Aorta (tissue), 5 donors: ENCODE measurements at places on chromosomes 11 and 22. TPM values are rescaled to one million over a fixed set of nuclear protein-coding genes. Genes with fewer than 3 reads are reported as not detected.

The KRTAP5-1 gene
- total RNA-seq: not detected

The NLRX1 gene
- total RNA-seq: 17.3 TPM

The ANKK1 gene
- 0.16 TPM for total RNA-seq

The MS4A3 gene
- not detected for total RNA-seq

The TEX54 gene
- total RNA-seq: not detected

GRCh38 chr11:96311120-96311568 lies 31.9 kb downstream of the MAML2 start:
- no peaks in the 10 kb centered on the region for H3K36me3 ChIP-seq
- H3K4me3 ChIP-seq: no peak overlapping the region
- no peak for DNase-seq
- peak overlapping the region; percentile 90 for H3K27ac ChIP-seq

DNA sequence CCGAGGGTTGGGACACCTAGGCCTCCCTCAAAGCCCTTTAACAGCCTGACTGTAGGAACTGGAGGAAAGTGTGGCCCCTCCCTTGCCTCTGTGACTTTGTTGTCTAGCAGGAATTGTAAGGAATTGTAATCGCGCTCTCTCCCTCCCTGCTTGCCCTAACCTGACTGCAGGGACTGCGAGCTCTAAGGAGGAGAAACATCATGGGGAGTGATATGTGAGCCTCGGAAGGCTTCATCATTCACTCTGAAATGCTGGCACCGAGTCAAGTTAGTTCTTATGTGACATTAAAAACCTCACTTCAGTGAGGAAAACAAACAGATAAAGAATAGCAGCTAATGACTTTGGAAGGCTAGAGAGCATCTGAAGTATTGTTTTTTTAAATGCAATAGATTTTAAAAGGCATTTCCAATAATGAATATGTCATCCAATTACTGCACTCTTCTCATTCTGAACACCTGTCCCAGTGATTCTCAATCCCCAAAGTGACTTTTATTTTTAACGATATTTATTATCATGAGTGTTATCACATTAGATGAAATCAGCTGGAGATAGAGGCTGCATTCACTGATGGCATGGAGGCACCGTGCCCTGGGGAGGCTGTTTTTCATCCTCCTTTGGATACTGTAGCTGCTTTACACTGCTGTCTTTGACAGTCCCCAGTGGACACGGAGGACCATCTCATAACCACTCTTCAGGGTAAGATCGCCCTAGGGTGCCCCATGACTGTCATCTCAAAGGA lies 58.5 kb upstream of the NTM start:
- DNase-seq: no peak
- H3K36me3 ChIP-seq: no peaks in the 10 kb centered on the region
- no peaks in the 10 kb centered on the region for H3K4me1 ChIP-seq
- H3K27ac ChIP-seq: no peak overlapping the region
- no peaks in the 10 kb centered on the region for H3K27me3 ChIP-seq

- no peaks in the 10 kb centered on the region for H3K36me3 ChIP-seq
- no peak overlapping the region for H3K4me3 ChIP-seq
- DNase-seq: no peak
- H3K27me3 ChIP-seq: no peaks in the 10 kb centered on the region
These were observed 1735.0 kb downstream of the LRRC4C start for GRCh38 chr11:39724404-39724803.

DNA sequence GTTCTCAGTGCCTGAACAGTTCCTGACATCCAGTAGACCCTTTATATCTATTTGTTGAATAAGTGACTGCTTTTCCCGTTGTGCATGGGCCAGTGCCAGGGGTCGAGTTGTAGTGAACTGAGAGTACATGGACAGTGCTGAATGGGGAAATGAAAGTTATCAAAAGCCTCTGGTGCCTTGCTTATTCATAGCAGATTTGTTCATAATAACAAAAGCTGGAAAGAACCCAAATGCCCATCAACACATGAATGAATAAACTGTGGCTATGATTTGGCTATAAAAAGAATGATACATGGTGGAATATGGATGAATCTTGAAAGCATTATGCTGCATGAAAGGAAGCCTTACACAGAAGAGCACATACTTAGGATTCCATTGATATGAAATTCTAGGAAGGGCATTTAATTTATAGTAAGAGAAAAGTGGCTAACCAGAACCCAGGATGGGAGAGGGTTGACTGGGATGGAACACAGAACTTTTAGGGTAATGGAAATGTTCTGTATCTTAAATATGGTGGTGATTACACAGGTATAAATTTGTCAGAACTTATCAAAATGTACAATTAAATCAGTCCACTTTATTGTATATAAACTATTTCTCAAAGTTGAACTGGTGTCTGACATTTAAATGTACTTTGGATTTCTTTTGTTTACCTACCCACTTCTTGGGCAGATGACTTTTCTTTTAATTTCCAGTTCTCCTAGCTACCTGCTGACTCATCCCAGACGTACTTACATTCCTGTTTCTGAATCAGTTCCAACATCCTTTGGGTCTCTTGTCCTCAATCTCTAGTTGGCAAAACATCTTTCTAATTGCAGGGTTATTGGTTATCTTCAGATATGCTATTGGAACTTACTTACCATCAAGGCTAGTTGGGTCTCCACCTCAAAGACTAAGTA lies 42.8 kb downstream of the PACS1 start:
- H3K27ac ChIP-seq: no peak overlapping the region
- H3K4me1 ChIP-seq: peaks cover 8% of the 10 kb centered on the region
- H3K4me3 ChIP-seq: no peak overlapping the region
- DNase-seq: peak; percentile 60
- H3K27me3 ChIP-seq: no peaks in the 10 kb centered on the region
- no peaks in the 10 kb centered on the region for H3K36me3 ChIP-seq

GRCh38 chr11:114738954-114739353 lies 60.6 kb downstream of the NXPE2 start:
- no peak overlapping the region for H3K27ac ChIP-seq
- no peaks in the 10 kb centered on the region for H3K4me1 ChIP-seq
- H3K4me3 ChIP-seq: no peak overlapping the region
- no peaks in the 10 kb centered on the region for H3K27me3 ChIP-seq
- no peak for DNase-seq
- H3K36me3 ChIP-seq: no peaks in the 10 kb centered on the region

GRCh38 chr11:2949920-2950319 lies 20.7 kb upstream of the PHLDA2 start:
- H3K4me3 ChIP-seq: no peak overlapping the region
- peaks cover 14% of the 10 kb centered on the region for H3K36me3 ChIP-seq

- no peaks in the 10 kb centered on the region for H3K27me3 ChIP-seq
- H3K36me3 ChIP-seq: no peaks in the 10 kb centered on the region
- H3K4me3 ChIP-seq: no peak overlapping the region
- H3K4me1 ChIP-seq: peaks cover 5% of the 10 kb centered on the region
These were observed 14.9 kb upstream of the TSKU start for GRCh38 chr11:76768088-76768908.

DNA sequence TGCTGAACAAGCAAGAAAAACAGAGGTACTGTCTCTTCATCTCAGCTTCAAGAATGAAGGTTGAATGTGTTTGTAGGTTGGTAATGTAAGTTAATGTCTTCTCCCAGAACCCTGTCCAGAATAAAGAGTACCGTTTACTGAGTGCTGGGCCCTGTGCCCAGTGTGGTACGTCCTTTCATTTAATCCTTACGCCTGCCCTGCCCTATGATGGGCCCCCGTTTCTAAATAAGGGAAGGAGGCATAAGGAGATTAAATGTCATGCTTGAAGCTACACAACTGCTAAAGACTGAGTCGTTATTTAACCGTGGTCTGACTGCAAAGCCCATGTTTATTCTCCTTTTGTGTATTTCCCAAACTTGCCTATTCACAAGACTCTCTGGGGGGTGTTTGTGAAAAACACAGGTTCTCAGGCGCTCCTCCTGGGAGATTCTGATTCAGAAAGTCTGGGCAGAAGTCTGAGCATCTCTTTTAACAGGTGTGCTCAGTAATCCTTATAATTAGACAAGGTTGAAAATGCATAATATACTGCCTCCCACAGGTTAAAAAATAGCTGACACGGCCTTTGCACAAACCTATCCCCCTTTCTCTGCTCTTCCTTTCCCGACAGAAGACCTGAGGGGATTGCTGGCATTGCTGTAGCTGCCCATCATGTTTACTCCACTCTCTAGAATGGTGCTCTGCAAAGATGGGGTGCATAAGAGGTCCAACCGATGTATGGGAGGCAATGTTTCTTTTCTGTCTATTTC lies 56.3 kb upstream of the ZBTB44 start:
- no peak for DNase-seq
- H3K27me3 ChIP-seq: no peaks in the 10 kb centered on the region
- no peak overlapping the region for H3K4me3 ChIP-seq
- H3K27ac ChIP-seq: no peak overlapping the region

DNA sequence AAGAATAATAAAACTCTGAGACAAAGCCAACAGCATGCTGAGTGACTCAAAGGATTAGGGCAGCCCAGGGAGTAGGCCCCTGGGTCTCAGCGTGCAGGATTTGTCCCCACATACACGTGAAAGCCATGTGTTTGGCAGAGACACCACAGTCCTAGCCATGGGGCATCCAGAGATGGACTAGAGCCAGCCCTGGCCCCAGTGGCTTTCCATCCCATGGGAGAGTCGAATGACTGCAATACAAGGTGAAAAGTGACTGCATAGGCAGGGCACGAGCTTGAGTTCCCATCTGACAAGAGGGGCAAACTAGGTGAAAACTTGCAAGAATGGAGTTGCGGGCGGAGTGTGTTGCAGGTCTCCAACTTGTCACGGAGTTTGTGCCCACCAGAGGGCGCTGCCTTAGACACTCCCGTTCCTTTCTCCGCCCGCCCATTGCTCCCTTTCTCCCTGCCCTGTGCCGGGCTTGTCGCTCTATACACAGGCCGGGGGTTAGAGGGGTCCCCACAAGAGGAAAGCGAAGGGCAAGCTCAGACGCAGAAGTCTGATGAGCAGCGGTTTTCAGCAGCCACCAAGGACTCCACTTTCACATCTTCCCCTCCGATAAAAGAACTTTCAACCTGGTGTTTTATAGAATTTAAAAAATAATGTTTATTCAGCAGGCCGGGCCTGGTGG lies 24.2 kb downstream of the TSKU start:
- peak; percentile 90 for DNase-seq
- no peaks in the 10 kb centered on the region for H3K27me3 ChIP-seq
- no peak overlapping the region for H3K27ac ChIP-seq
- no peak overlapping the region for H3K4me3 ChIP-seq
- H3K36me3 ChIP-seq: no peaks in the 10 kb centered on the region

DNA sequence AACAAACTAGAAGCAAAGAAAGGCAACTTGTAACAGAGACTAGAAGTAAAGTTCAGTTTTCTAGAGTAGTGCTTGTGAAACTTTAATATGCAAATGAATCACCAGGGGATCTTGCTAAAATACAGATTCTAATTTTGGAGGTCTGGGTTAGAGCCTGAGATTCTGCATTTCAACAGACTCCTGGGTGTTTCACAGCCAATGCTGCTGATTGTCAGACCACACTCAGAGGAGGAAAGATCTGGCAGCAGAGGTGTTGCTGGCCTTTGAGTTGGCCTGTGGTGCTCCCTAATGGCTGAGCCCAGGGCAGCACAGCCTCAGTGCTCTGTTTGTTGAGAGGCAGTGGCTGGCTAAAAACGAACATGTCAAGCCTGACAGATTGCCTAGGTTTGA lies 5.4 kb downstream of the CRY2 start:
- H3K27ac ChIP-seq: no peak overlapping the region
- no peak overlapping the region for H3K4me3 ChIP-seq
- no peaks in the 10 kb centered on the region for H3K27me3 ChIP-seq
- H3K4me1 ChIP-seq: peaks cover 12% of the 10 kb centered on the region
- no peaks in the 10 kb centered on the region for H3K36me3 ChIP-seq
- no peak for DNase-seq

DNA sequence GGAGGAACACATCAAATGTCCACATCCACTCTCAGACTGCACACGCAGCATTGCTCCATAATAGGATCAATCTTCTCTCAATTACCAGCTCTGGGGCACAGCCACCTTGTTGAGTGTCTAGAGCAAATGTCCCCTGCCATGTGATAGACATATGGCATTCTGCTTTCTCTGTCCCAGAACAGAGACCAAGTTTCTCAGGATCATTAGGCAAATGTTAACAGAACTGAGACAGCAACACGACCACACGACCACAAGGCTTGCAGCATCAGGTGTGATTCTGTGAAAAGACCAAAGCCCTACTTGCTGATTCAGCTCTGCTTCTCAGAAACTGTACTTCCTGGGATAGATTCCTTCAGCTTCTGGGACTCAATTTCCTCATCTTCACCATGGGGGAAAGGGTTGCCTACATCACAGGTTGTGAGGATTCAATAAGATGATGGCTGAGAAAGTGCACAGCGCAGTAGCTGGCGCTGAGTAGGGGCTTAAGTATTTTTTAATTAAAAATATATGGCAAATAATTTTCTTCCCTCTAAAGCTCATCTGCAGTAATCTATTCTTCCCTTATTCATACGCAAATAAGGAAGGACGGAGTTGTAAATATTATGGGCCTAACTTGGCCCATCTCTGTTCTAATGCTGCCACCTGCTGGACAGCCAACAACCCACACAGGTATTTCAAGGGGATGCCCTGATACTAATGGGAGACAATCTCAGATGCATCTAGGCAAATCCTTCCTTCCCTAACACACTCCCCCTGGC lies 54.3 kb upstream of the USP47 start:
- DNase-seq: peak; percentile 87
- no peak overlapping the region for H3K27ac ChIP-seq
- H3K4me3 ChIP-seq: no peak overlapping the region
- H3K36me3 ChIP-seq: no peaks in the 10 kb centered on the region
- H3K27me3 ChIP-seq: no peaks in the 10 kb centered on the region
- no peaks in the 10 kb centered on the region for H3K4me1 ChIP-seq
